Inflammatory macrophage (primary cell): ENCODE measurements at places on chromosomes 1 and 21.

DNA sequence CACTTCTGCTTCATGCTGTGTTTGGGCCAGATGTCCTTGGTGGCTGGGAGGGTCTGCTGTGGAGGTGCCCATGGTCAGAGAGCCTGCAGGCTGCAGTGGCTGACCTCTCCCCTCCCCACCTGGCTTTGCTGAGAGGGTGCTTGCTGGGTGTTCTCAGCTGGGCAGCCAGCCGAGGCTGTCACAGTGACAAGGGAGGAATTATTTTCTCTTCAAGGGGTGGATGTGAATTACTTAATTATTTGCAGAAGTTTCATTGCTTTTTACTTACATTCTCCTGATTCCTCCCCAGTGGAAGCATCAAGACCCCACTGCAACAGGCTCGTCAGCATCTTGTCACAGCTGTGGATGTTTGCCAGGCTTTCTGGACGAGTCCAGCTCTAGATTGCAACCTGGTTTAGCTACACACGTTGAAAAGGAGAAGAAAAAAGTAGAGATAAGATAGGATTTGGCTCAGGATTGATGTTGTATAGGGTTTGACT is 70.3 kb downstream of the GALNT2 start:
- no peak for DNase-seq

DNA sequence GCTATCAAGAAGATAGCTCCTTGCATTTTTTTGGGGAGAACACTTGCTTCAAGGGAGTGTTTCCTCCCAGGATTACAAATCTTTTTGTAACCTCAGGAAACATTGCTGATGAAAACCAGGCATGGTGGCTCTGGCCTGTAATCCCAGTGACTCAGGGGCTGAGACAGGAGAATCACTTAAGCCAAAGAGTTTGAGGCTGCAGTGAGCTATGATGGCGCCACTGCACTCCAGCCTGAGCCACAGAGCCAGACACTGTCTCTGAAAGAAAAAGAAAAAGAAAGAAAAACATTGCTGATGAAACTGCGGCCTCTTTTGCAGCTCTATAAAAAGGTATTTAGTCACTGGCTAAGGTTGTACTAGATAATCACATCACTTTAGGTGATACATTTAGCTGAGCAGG is 7.3 kb downstream of the RNU1-2 start:
- no peak for DNase-seq

DNA sequence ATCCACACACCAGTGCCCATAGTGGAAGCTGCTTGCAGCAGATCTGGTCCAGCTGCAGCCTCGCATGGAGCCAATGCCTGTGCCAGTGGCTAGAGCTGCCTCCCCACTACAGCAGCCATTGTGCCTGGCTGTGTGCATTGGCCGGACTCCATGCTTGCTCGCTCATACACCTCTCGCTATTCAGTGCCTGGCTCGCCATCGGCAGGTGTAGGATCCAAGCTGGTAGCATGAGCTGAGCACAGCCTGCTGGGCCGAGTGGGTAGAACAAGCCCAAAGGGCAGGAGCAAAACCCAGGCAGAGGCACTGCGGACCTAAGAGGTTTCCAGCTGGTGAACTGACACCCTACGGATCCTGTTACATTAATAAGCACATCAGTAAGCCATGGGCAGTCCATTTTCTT is 1184.1 kb downstream of the AMY1C start:
- DNase-seq = no peak

- DNase-seq = no peak
Measured at GRCh38 chr1:39737546-39738169, 1.0 kb upstream of the PPIE start.

- no peak for DNase-seq
Measured at GRCh38 chr1:172882791-172883386, 167.9 kb downstream of the TNFSF18 start.

- no peak for DNase-seq
Measured at GRCh38 chr1:113109908-113110554, 37.0 kb downstream of the LRIG2 start.

GRCh38 chr1:11806307-11806936 is 431 bp downstream of the CLCN6 start:
- DNase-seq = peak; percentile 40

- DNase-seq = peak; percentile 80
Measured at GRCh38 chr1:243850452-243851256, 611 bp upstream of the AKT3 start.

DNA sequence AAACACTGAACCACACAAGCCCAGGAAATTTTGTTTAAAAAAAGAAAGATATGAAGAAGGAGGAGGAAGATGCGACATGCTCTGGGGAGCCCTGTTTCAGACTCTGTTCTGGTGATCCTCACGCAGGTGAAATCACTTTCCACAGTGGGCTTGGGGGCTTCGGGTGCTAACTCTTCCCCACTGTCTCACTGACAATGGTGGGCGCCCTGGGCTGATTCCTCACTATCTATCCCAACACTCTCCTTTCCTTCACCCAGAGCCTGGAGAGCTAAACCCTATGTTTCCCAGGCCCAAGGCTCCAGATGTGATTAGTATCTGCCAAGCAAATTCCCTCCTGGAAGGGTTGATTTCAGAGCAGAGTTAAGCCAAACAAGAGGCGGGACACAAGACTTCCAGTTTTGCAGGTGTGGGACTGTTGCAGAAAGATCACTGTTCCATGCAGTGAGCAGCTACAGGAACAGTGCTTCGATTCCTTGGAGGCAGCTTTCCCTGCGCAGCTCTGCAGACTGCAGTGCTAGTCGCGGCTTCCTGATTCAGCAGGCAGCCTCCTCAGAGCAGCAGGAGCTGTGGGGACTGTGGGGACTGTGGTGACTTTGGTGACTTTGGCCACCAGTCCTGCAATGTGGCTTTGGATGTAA is 168.3 kb downstream of the RHOU start:
- no peak for DNase-seq

- DNase-seq = no peak
Measured at GRCh38 chr1:114103992-114104391, 49.7 kb downstream of the SYT6 start.

GRCh38 chr1:205774198-205775014 is 876 bp downstream of the RAB29 start:
- DNase-seq = no peak

DNA sequence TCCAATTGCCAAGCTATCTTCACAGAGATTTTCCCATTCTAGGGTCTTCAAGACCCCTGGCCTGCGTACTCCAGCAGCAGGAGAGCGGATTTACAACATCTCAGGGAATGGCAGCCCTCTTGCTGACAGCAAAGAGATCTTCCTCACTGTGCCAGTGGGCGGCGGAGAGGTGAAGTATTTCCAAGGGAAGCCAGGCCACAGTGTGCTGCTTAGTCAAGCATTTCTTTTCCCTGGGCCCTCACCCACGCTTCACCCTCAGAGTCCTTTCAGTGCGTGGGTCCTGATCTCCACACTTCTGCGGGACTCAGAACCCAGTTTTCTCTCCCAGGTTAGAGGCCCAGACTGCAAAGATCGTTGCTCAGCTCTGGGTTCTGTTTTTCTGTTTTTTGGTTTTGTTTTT is 13.1 kb downstream of the CDCA8 start:
- no peak for DNase-seq

DNA sequence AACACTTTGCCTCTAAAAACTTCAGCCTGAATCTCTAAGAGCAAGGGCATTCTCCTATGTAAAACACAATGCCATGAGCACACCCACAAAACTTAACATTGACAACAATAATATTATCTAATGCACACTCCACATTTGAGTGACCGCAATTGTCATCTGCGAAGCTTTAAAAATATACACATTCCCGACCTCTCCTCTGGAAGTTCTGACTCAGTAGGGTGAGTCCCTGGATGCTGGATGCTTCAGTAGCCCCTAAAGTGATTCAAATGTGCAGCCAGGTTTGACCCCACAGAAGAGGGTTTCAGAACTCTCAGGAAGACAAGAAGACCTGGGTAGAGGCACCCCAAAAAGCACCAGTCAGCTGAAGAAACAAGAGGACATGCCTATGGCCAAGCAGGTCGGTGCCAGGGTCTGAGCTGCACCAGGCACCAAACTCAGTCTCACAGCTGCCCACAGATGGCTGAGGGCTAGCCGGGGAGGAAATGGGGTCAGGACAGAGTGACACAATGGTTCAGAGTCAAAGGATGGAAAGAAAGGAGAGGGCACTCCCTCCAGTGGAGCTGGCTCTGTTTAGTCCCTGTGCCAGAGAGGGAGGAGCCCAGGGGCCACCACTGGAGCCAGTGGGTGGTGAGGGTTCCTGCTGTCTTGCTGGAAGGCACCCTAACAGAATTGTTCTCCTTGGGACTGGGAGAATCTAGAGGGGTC is 17.4 kb downstream of the PIK3C2B start:
- peak; percentile 29 for DNase-seq

GRCh38 chr1:94739521-94740061 is 80.6 kb upstream of the SLC44A3 start:
- DNase-seq = no peak

DNA sequence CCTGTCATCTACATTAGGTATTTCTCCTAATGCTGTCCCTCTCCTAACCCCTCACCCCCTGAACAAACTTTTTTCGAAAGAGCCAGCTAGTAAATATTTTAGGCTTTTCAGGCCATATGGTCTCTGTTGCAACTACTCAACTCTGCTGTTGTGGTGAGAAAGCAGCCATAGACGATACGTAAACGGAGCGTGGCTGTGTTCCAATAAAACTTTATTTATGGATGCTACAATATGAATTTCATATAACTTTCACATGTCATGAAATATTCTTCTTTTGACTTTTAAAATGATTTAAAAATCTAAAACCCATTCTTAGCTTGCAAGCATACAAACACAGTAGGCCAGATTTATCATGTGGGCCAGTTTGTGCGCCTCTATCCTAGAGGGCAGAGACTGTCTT is 11.2 kb upstream of the RPS6KA1 start:
- no peak for DNase-seq

DNA sequence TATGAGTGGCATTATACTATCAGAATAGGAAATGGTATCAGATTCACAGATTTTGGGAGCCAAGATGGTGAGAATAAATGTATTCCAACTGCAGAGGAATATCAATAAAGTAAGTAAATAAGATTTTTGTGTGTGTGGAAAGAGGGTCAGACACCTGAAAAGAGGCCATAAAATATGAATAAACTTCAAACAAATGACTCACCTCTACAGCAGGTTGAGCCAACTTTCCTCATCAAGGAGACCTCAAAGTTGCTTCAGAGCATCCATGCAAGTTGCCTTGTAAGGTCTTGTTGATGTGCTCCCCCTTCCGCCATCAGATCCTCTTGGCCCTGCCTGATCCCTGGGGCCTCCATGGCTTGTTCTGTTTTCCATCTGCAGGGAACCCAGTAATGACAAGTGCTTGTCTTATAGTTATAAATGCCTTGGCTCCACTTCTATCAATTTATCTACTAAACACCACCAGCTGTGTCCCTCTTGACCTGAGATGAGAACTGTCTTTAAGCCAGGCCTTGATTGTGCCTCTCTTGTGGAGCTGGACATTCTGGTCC is 775.6 kb downstream of the LTN1 start:
- no peak for DNase-seq

GRCh38 chr1:239443361-239443760 is 57.0 kb downstream of the CHRM3 start:
- no peak for DNase-seq

DNA sequence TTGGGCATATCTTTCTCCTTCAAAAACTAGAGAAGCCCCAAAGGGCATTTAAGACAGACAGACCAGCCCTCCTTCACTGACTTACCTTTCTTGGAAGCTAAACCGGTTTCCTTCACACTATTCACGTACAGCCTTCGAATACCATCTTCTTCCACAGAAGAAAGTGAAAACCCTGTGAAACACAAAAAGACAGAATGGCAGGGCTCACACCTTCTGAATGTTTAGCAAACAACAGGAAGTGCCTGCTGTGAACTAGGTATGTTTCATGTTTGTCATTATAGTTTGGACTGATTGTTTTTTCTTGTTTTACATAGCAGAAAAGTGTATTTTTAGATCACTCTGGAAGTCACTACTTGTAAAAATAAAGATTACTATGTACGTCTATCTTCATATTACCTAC is 148.6 kb upstream of the KRTAP19-8 start:
- no peak for DNase-seq

DNA sequence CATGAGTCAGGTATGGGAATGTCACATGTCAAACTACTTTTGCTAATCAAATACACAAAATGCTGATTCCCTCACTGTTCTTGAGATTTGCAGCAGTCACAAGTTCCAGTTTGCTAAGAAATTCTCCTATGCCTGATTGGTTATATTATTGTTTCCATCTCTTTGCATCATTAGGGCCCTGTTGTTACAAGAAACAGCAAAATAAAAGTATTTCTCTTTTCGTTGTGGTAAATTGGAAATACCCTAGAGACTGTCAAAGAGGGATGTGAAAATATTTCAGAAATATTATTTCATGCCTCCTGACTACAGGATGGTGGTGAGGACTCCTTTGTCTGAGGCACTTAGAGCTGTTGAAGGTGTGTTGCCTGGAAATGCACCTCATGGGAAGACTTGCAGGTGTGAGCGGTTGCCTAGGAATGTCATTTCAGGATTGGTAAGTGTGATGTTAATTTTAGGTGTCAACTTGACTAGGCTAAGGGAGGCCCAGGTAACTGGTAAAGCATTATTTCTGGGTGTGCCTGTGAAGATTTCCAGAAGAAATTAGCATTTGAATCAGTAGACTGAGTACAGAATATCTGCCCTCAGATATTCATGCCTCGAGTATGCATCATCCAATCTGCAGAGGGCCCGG is 117.4 kb downstream of the ROR1 start:
- DNase-seq = no peak

DNA sequence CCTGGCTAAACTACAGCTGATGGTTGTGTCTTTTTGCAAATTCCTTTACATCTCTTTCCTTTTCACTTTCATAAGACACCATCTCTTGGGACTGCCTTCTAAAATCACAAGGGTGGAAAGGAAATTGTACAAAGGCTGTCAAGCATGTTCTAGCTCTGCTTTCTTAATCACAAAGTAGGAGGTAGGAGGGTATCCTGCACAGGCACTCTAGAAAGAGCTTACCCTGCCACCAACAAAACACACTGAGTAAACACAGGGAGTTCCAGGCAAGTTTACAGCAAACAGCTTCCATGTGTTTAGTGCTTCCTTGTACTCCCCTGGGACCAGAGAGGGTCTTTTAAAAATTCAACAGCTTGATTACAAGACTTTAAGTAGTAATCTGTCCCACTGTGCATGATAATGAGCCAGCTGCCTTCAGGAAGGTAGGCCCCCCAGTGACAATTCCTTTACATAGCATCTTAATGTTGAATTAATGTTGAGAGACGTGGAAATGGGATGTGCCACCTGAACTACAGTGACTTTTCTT is 2.4 kb downstream of the PLPP3 start:
- peak; percentile 30 for DNase-seq

- no peak for DNase-seq
Measured at GRCh38 chr1:87495870-87496269, 167.2 kb downstream of the LMO4 start.

- DNase-seq = peak; percentile 48
Measured at GRCh38 chr21:37392441-37392840, 25.9 kb downstream of the DYRK1A start.

GRCh38 chr21:42221581-42222345 is 2.8 kb downstream of the ABCG1 start:
- peak; percentile 35 for DNase-seq

DNA sequence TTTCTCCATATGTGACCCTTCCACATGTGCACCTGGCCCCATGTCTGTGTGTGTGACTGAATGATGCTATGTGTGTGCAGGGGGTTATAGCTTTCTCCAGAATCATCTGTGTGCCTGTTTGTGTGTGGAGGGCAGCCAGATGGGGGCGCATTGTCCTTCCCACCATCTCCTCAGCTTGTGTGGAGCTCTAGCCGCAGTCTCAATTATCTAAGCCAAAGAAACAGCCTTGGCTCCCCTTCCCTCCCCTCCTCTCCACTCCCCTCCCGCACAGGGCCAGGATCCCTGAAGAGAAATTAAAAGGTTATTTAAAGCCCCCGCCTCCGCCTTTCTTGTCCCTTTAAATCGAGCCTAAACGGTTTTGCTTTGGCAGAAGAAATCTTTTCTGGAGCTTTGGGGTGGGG is 1.8 kb upstream of the DMBX1 start:
- DNase-seq = no peak

GRCh38 chr1:91499904-91500755 is 521 bp upstream of the CDC7 start:
- peak; percentile 21 for DNase-seq
